ENCODE measurements at places on chromosomes 16 and 17. TPM values are rescaled to one million over a fixed set of nuclear protein-coding genes. Genes with fewer than 3 reads are reported as not detected.

MYLK3 gene
- 0.64 TPM for total RNA-seq

ZG16B gene
- total RNA-seq = 2.7 TPM

PRKAR1A gene
- total RNA-seq = 279 TPM

SNX20 gene
- not detected for total RNA-seq

SLC16A13 gene
- total RNA-seq = 0.96 TPM

ZNF19 gene
- 1.1 TPM for total RNA-seq

TPPP3 gene
- total RNA-seq = not detected

MYH11 gene
- total RNA-seq = not detected

TEN1 gene
- total RNA-seq = 23.9 TPM

CYGB gene
- 14.0 TPM for total RNA-seq

C17orf100 gene
- total RNA-seq = 2.9 TPM

TPSD1 gene
- total RNA-seq = not detected

ZG16 gene
- total RNA-seq = not detected

PIPOX gene
- 0.69 TPM for total RNA-seq

PPP1R1B gene
- total RNA-seq = not detected

CCDC144A gene
- total RNA-seq = 0.26 TPM

MPRIP gene
- 143 TPM for total RNA-seq

NUDT21 gene
- total RNA-seq = 191 TPM

LGALS9B gene
- not detected for total RNA-seq

CACNA1G gene
- total RNA-seq = not detected

KRT9 gene
- total RNA-seq = not detected

KLHL10 gene
- not detected for total RNA-seq

Data from MG63 (cell line).